ENCODE measurements at places on chromosomes 13 and 19.

DNA sequence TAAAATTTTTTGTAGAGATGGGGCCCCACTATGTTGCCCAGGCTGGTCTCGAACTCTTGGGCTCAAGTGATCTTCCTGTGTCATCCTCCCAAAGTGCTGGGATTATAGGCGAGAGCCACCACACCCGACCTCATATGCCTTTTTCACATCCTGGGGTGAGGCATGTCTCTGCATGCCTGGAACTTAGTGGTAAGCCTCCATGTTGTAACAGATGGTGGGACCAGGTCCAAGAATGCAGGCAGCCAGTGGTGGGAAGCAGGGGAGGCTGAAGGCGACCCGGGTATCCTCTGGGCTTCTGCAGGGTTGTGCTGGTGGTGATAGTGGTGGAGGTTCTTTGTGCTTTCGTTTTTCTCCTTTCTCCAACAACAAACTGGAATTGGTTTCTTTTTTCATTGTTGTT lies 30.1 kb upstream of the CCDC124 start:
- DNase-seq: no peak

- DNase-seq: peak; percentile 36
These were observed 5.9 kb upstream of the ARGLU1 start for GRCh38 chr13:106573868-106574267.

DNA sequence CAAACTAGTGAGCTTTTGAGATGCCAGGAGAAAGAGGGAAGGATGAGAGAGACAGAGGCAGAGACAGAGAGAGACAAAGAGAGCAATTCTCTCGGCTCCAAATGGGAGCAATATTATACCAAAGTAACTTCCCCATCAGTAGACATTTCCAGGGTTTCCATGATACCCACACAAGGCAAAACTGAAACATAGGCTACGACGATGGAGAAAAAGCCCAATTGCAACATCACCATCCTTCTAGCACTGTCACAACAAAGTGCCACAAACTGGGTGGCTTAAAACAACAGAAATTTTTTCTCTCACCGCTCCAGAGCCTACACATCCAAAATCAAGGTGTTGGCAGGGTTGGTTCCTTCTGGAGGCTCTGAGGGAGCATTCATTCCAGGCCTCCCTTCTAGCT lies 81.4 kb downstream of the KCTD12 start:
- DNase-seq: no peak

- no peak for DNase-seq
These were observed 346.4 kb downstream of the FGF9 start for GRCh38 chr13:22017226-22017625.

DNA sequence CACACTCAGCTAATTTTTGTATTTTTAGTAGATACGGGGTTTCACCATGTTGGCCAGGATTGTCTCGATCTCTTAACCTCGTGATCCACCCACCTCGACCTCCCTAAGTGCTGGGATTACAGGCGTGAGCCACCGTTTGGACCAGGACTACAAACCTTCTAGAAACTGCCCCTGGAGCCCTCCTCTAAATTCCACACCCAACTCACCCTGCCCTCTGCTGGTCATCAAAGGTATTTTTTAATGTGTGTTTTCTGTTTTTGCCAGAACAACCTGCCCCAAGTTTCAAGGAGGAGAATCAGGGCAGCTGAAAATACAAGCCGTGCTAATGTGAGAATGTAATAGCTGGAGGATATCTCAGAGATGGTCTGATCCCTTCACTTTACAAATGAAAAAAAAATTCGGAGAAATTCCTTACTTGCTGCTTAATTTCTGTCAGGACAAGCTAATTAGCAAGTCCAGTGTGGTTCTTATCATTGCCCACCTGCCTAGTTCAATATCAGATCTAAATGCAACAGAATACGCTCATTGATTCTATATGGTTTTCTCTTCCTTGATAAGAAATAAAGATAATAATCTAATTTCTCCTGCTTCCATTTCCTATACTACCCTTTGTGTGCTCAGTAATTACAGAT lies 4.1 kb downstream of the ATP8A2 start:
- no peak for DNase-seq

- DNase-seq: no peak
These were observed 9.1 kb downstream of the NOP53 start for GRCh38 chr19:47754206-47755064.

DNA sequence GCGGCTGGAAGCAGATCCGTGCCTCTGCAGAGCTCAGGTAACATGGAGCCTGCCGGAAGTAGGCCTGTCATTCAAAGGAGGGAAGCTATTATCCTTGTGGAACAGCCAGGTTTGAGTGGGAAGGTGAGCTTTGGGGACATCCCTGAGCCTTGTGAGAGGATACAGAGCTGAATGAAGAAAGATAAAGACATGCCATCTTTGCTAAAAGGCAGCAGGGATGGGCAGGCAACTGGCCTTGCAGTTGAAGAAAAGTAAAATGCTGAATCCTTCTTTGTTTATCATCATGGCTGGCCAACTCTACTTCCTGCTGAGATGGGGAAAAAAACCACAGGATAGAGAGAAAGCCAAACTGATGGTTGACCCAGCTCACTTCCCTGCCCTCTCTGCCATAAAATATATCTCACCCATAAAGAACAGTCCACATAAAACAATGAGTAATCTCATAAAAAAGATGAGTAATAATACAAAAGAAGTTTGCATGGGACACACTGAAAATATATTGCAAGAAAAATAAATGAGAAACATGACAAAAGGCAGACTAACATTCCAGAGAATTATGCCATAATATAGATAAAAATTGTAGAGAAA lies 226.3 kb downstream of the DLEU7 start:
- DNase-seq: no peak

GRCh38 chr13:93254775-93255174 lies 28.2 kb downstream of the GPC6 start:
- DNase-seq: no peak

- DNase-seq: no peak
These were observed 1494.7 kb downstream of the UQCRFS1 start for GRCh38 chr19:27718234-27718633.

GRCh38 chr13:60227158-60227557 lies 63.4 kb upstream of the DIAPH3 start:
- no peak for DNase-seq

DNA sequence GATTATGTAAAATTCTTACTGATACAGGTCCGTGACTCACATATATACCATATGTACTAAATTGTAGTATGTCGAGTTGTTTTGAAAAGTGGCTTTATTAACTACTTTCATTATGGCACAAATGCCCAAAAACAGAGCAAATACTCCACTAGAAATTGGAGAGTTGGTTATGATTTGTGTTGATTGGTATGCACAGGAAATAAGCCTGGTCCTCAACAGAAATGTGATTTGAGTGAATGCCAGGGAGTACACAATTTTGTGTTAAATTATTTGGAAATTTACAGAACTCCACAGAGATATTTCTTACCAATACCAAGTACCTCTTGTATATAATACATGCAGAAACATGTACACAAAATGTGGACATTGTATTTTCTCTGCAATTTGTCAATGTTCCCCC lies 676.7 kb downstream of the PCDH9 start:
- DNase-seq: no peak

DNA sequence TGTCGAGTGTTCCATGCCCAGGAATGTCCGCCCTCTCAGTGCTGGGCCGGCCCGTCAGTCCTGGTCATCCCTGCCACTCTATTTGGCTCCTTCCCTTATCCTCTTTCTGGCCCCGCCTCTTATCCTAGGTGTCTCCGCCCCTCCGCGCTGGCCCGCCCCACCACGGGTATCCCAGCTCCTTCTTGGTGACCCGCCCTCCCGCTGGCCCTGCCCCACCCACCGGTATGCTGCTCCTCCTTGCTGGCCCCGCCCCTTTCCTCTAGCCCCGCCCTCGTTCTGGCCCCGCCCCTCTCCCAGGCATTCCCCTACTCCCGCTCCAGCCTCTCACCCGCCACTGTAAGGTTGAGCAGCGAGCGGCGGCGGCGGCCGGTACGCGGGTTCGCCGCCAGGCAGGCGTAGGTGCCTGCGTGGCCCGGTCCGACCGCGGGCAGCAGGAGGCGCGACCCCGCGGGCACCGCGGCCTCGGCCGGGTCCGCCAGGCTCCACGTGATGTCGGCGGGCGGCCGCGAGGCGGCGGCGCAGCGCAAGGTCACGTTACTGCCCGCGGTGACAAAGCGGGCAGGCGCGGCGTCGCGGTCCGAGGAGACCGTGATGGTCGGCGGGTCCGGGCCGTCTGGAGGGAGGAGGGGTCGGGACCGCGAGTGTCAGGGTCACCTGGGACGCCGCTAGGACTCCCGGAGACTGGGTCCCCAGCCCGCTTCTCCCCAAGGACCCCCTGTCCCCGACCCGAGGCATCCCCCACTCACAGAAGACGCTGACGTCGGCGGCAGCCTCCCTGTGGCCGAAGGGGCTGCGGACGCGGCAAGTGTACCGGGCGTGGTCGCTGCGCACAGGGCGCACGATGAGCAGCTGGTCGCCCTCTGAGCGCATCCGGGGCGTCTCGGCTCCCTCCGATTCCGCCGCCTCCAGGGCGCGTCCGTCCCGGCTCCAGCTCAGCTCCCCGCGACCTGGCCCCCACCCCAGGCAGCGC lies 2.0 kb downstream of the VSIG10L start:
- peak; percentile 99 for DNase-seq

DNA sequence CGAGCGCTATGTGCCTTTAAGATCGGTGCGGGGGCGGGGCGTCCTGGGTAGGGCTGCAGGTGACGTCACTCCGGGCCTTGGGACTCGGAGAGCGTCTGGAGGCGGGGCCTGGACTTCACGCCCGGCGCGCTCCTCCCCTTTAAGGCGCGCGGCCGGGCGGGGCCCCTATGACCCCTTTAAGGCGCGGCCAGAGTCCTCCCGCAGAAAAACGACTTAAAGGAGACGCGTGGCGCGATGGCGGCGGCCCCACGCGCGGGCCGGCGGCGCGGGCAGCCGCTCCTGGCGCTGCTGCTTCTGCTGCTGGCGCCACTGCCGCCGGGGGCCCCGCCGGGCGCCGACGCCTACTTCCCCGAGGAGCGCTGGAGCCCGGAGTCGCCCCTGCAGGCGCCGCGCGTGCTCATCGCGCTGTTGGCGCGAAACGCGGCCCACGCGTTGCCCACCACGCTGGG lies at the start of gene COLGALT1:
TSS of gene COLGALT1 (plus strand) at position 170 of the 449 bp plus-strand sequence. CDS start at position 235, 65 bp downstream.
- peak; percentile 98 for DNase-seq

DNA sequence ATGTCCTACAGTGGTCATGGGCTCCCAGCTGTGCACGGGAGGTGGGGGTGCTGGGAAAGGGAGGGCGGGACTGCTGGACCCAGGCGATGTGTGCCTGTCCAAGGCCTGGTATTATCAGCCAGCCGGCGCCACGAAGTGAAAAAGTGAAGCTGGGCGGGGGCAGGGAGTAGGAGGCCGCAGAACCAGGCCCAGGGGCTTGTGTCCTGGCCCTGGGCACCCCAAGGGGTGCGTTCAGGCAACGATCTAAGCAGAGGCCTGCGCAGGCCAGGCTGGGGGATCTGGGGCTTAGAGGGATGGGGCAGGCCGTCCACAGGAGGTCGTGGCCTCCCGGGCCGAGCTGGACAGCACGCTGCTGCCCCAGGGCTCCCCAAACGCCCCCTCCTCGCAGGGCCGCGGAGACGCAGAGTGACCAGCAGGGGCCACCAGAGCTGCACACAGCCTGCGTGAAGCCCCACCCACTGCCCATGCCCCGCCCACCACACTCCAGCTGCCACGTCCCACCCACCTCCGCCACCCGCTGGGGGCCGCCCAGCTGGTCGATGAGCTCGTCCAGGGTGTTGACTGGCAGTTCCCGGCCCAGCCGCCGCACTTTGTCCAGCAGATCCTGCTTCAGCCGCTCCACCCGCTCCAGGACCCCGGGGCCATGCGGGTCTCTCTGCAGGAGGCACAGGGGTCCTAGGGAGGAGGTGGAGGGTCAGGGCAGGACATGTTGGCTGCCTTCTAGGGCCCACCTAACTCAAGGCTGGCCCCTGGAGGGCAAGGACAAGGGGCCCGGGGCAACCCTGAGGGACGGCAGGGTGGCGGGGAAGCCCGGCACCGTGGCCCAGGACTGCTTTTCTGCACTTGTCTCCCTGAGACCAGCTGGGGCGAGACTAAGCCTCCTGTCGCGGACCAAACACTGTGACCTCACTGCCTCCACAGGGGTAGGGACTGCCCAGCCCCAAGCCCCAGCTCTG lies 9.5 kb downstream of the GPX4 start:
- peak; percentile 98 for DNase-seq

DNA sequence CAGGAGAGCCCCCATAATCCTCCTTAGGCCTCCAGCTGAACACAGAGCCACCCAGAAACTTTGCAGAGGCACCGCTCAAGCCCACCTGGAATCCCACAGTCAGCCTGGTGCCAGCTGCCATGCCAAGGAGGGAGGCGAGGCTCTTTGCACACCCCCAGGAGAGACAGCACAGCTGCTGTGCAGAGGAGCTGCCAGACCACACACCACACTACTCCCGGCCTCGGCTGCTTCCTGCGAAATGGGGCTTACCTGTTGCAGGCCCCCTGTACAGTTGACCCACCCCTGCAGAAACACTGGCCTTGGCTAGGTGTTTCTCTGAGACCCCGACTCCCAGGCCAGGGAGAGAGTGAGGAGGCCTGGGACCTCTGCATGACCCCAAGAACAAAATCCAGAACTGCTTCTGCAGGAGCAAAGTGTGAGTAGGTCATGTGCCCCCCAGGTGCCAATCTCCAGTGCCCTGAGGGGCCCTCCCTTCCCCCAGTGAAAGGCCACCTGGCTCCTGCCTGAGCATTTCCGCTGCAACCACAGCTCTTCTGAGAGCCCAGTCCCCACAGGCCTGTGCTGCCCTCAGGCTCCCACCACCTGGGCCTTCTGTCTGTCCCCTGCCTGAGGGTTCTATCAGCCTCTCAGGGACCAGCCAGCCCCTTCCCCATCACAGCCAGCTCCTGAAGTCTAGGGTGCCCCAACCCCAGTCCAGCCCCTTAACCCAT lies 580.4 kb downstream of the UQCRFS1 start:
- DNase-seq: no peak

GRCh38 chr13:31625115-31625514 lies 114.2 kb upstream of the RXFP2 start:
- no peak for DNase-seq

DNA sequence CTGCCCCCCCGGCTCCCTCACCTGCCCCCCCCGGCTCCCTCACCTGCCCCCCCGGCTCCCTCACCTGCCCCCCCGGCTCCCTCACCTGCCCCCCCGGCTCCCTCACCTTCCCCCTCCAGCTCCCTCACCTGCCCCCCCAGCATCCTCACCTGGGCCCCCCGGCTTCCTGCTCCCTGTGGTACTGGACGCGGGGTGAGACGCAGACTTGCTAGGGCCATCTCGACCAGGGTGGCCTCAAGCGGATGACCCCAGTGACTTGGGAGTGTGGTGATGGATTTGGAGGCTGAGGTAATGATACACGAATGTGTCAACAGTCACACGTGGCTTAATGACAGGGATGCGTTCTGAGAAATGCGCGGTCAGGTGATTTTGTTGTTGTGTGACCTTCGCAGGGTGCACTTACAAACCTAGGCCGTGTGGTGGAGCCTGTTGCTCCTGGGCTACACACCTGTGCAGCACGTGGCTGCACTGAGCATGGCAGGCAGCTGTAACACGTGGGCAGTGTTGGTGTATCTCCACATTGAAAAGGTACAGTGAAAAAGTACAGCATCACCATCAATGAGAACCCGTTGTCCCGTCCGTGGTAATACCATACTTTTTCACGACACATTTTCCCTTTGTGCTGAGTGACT lies 197.8 kb downstream of the TEX29 start:
- no peak for DNase-seq

GRCh38 chr13:36414461-36414860 lies 17.8 kb upstream of the CCNA1 start:
- DNase-seq: no peak
